ENCODE measurements at places on chromosomes 5 and 9.

- DNase-seq, result no peak
Measured at GRCh38 chr9:128141604-128142003, 7.6 kb upstream of the LCN2 start.

GRCh38 chr9:134007150-134007549 lies 15.0 kb upstream of the VAV2 start:
- DNase-seq, result no peak

DNA sequence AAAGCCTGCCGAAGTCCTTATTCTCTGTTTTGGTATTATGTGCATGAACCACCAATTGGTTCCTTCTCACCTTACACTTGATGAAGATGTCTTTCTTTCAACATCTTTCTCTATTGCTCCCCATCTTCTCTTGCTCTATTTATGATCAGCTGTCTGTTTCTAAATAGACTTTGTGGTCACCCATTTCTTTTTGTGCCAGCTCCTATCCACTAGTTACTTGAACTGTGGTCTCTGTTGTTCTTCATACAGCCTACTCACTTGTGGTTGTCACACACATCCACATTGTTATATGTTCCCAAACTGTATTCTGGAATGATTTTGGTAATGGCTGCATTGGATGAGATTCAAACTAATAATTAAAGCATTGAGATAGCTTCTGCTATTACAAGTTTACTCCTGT lies 11.4 kb downstream of the VCAN start:
- no peak for DNase-seq

DNA sequence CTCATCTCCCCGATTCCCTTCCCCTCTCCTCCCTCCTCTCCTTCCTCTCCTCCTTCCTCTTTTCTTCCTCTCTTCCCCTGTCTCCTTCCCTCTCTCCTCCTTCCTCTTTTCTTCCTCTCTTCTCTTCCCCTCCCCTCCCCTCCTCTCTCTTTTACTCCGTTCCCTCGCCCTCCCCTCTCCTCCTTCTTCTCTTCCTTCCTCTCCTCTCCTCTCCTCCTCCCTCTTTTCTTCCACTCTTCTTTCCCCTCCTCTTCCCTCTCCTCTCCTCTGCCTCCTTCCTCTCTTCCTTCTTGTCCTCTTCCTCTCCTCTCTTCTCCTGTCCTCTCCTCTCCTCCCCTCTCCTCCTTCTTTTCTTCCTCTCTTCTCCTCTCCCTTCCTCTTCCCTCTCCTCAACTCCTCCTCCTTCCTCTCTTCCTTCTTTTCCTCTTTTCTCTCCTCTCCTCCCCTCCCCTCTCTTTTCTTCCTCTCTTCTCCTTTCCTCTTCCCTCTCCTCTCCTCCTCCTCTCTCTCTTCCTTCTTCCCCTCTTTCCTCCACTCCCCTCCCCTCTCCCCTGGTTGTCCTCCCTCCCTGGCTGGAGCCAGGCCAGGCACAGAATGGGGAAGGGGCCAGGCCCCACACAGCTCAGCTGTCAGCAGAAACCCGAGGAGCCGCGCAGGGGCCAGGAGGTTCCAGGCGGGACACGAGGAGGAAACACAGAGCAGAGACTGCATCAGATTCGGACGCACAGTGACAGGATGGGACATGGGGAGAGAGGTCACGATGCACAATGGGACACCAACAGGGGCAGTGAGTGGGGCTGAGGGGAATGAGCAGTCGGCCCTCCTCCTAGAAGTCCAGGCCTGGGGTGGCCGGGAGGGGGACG lies 48.0 kb downstream of the CAMK2A start:
- DNase-seq, result no peak

DNA sequence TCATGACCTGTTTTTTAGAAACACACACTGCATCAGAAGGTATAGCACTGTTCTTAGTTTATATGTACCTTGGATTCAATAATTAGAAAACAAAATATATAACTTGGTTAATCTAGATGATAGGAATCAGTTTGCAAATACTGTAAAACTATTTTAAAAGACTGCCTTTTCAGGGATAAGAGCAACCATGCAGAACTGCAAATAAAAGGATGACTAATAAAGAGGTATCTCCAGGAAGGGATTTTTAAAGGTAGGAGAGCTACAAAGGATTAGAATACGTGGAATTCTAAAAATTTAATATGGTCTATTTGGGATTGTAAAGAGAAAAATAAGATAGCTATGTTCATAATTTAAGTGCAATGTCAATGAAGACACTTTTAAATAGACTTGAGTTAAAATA lies 9.4 kb downstream of the GABRA1 start:
- no peak for DNase-seq

GRCh38 chr5:64458948-64459347 lies 46.9 kb upstream of the RGS7BP start:
- no peak for DNase-seq

DNA sequence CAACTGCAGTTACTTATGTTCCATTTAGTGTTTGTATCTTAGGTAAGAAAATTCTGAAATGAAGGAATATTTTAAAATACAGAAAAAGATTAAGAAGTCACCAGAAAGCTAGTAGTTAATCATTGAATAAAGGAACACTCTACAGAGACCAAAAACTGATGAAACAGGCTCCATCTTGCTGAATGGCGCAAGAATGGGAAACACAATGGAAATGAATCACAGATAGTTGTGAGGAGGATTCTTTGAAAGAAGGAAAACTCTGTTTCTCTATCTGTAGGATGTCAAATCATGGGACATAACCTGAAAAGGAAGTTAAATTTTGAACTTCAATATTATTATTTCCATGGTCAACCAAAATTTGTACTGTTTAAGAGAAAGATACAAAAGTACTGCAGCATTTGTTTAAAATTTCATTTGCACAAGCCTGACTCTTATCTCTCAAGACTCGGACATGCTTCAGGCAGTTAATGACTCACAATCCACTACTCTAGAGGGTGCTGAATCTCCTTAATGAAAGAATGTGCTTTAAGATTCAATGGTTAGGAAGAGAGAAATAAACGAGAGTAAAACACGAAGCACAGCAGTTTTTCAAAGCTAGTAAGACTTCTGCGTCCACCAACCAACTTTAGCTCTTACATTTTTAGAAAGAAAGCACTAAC lies 1064.4 kb upstream of the DMAC1 start:
- DNase-seq, result no peak

GRCh38 chr9:21579247-21579671 lies 97.1 kb upstream of the IFNE start:
- no peak for DNase-seq

DNA sequence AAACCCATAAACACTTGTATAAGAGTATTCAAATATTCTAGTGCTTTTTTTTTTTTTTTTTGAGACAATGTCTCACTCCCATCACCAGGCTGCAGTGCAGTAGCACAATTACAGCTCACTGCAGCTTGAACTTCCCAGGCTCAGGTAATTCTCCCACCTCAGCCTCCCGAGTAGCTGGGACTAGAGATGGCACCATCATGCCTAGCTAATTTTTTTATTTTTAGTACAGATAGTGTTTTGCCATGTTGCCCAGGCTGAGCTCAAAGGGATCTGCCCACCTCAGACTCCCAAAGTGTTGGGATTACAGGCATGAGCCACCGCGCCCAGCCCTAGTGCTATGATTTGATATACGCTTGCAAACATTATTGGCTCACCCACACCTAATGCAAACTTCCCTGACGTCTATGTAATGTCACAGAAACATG lies 11.8 kb downstream of the IL6ST start:
- no peak for DNase-seq

GRCh38 chr5:96930058-96930457 lies 5.8 kb upstream of the LNPEP start:
- no peak for DNase-seq

DNA sequence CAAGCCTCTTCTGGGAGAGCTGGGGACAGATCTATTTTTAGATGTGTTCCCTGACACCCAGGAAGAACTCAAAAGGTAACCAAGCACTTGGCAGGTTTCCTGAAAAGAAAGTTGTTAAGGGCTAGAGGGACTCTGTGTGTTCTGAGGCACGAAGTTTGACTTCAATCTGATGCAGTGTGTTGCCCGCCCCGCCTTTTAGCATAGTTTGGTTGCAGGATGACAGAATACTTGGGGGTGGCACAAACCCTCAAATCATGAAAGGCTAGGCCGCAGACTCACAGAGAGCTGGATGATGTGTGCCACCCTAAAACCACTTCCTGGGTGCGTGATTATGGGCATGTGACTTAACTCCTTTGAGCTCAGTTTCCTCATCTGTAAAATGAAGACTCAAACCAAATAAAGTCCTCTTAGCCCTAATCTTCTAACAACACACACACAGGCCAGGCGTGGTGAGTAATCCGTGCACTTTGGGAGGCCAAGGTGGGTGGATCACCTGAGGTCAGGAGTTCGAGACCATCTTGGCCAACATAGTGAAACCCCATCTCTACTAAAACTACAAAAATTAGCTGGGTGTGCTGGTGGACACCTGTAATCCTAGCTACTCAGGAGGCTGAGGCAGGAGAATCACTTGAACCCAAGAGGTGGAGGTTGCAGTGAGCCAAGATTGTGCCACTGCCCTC lies 12.8 kb upstream of the NDFIP1 start:
- no peak for DNase-seq

GRCh38 chr9:130535818-130536521 lies 43.4 kb upstream of the FUBP3 start:
- DNase-seq, result no peak

DNA sequence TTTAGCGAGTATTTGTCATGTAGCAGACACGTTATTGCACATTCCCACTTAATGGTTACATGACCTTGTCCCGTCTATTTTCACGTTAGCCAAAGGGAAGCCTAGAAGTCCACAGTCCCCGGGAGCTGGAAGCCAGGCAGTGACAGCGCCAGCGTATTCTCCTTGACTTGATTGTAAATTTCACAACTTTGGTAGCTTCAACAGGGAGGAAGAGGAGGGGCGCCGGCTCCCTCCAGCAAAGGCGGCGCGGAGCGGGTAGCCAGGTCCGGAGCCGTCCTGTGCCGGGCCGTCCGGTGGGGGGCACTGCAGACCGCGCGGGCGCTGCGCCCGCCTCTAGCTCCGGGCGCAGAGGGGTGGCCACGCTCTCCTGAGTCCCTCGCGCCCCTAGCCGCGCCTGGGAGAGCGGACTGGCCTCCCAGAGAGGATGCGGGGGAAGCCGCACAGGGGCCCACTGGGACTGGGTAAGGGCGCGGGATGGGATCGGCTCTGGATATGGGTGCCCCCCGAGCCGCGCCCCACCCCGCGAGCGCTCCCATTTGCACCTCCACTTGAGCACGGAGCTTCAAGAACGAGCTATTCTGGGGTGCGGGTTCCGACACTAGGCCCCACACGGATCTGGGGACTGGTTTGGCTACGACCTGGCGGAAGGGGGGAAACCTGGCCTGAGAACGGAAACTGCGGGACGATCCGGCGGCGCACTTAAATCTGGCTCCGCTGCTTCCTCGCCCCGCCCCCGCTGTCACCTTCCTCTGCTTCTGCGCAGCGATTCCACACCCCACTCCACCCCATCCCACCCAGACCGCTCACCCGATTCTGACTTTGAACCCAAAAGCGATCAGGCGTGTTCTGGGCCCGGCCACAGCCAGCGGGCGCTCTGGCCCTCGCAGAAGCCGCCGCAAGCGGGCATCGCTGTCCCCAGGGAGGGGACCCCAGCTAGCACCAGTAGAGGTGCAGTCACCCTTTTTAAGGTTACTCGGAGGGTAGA lies 23.8 kb downstream of the KLF4 start:
- peak; percentile 61 for DNase-seq

DNA sequence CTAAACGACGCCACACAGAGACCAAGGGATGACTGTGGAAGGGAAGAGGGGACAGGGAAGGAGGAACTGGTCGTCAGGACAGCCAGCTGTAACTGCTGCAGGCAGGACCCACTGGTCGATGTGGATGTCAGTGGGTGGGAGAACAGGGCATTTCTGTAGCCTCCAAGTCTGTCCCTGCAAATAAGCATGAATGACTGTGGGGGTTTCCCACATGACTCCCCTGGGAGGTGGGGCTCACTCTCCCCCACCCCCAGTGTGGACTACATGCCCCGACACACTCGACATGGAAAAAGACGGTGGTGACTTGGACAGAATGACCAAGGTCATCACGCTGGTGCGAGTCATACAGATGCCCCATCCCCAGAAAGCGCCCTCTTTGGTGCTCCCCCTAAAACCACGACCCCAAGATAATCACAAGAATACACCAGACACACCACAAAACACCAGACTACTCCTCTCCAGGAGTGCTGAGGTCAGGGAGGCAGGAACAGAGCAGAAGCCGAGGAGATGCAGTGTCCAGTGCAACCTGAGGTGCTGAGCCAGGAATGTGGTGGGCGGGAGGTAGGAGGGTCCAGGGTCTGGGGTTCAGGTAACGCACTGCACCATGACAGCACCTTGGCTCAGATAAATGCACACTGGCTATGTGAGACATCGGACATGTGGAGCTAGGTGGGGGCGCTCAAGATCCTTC lies 64.9 kb downstream of the SECISBP2 start:
- DNase-seq, result no peak

DNA sequence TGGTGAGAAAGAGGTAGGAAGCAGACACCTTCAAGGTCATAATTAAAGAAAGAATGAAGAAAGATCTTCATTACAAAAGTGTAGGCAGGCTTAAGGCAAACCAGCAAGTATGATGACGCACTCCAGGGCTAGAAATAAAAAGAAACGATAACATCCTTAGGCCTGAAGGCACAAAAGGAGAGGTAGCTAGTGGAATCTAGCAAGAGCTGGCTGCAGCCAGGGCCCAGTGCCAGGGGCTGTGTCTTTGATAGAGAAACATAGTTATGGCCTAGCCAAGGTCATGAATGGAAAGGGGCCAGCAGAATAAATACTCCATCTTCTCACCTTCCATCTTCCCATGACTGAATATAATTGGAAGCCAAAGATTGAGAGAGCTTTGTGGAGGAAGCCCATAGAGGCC lies 6.8 kb upstream of the SH3TC2 start:
- DNase-seq, result no peak

GRCh38 chr9:125561509-125562148 lies 145.4 kb downstream of the MAPKAP1 start:
- DNase-seq, result no peak

DNA sequence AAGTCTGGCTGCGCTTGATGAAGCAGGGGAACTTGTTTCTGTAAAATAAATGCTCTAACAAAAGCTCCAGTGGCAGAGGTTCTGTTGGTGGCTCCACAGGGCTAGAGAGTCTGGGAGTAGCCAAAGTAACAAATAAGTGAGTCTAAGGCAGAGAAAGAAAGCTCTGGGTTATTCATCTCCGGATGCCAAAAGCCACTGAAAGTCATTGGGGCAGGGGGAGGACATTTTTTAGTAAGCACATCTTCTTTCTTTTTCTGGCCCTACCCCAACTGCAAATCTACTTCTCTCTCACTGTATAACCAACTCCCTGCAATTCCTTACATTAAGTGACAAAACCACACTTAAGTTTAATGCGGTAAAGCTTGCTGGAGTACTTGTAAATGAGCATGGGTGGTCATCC lies 141.6 kb downstream of the INSYN2B start:
- DNase-seq, result no peak

- DNase-seq, result no peak
Measured at GRCh38 chr9:111502506-111502905, 18.3 kb upstream of the ECPAS start.

- no peak for DNase-seq
Measured at GRCh38 chr9:91433180-91433579, 9.5 kb upstream of the NFIL3 start.
